ENCODE measurements at places on chromosomes 4 and X. TPM values are rescaled to one million over a fixed set of nuclear protein-coding genes. Genes with fewer than 3 reads are reported as not detected.

DNA sequence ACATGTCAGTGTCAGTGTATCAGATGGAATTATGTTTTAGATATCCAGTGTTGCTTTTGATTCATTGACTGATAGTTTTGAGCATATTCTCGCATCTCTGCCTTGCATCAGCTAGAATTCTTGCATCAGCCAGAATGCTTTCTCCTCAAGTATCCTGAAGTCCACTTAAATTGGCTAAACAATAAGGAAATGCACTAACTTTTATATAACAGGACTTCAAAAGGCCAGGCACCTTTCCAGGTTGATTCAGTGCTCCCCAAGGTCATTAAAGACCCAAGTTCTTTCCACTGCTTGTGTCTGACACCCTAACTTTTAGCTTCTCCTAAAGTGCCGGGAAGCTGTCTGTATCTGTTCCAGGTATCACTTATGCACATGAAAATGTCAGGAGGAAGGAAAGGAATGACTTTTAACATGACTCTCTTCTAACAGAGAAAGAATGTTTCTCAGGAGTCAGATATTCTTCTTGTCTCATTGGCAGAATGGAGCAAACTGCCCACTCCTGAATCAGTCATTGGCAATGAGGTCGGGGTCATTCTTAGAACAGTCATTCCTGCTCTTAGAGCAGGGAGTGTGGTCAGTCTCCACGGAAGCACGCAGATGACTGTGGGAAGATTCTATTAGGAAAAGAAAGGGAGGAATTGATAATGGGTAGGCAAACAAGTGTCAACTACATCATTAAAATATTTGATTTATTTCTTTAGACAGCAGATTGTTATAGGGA, 92.9 kb upstream of the TLL1 start:
- H3K27ac ChIP-seq, result no peak overlapping the region
- no peaks in the 10 kb centered on the region for H3K36me3 ChIP-seq
- H3K4me1 ChIP-seq, result peaks cover 5% of the 10 kb centered on the region
- no peak for DNase-seq

- no peaks in the 10 kb centered on the region for H3K27me3 ChIP-seq
- H3K4me1 ChIP-seq, result no peaks in the 10 kb centered on the region
- no peak overlapping the region for H3K27ac ChIP-seq
- H3K36me3 ChIP-seq, result no peaks in the 10 kb centered on the region
Observed at GRCh38 chr4:183321079-183321478, 1.0 kb upstream of the CLDN22 start.

DNA sequence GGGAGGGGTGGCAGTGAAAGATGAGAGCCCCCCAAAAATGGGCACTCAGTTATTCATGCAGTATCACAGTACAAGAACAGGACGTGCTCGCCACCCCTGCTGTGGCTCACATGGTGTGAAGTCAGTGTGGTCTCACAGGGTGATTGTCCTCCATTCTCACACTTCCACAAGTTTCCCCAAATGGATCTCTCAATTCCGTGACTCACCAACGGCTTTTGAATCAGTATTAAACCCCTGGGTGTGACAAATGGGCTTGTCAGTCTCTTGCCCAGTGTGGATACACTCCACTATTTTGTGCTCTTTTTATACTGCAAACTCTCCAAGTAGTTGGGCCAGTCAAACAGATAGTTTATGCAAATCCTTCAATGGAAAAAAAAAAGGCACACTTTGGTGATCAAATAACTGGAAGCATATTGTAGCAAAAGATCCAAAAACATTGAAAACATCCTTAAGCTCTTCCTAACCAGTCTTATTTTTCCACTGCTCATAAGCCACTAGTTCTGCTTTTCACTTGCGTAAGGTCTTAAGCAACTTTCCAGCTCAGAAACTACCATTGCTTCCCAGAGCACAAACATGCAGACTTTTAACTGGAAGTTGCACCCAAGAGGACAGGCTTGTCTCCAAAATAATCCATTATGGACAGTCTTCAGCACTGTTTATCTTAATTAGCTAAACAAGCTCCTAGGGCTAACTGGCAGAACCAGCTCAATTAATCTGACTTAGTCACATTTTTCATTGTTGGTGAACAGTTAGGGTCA, 365.7 kb downstream of the PPP3CA start:
- H3K36me3 ChIP-seq, result no peaks in the 10 kb centered on the region
- no peaks in the 10 kb centered on the region for H3K4me1 ChIP-seq
- DNase-seq, result no peak
- H3K27me3 ChIP-seq, result no peaks in the 10 kb centered on the region
- H3K27ac ChIP-seq, result no peak overlapping the region
- H3K4me3 ChIP-seq, result no peak overlapping the region

The SRPK3 gene
- 0.62 TPM for total RNA-seq

The PCDH7 gene
- 2.8 TPM for total RNA-seq

The ZNF141 gene
- 30.0 TPM for total RNA-seq

- H3K27ac ChIP-seq, result peak overlapping the region; percentile 44
- no peaks in the 10 kb centered on the region for H3K36me3 ChIP-seq
- no peaks in the 10 kb centered on the region for H3K27me3 ChIP-seq
- H3K4me3 ChIP-seq, result no peak overlapping the region
Observed at GRCh38 chrX:103626855-103627254, 1.9 kb upstream of the TCEAL1 start.

DNA sequence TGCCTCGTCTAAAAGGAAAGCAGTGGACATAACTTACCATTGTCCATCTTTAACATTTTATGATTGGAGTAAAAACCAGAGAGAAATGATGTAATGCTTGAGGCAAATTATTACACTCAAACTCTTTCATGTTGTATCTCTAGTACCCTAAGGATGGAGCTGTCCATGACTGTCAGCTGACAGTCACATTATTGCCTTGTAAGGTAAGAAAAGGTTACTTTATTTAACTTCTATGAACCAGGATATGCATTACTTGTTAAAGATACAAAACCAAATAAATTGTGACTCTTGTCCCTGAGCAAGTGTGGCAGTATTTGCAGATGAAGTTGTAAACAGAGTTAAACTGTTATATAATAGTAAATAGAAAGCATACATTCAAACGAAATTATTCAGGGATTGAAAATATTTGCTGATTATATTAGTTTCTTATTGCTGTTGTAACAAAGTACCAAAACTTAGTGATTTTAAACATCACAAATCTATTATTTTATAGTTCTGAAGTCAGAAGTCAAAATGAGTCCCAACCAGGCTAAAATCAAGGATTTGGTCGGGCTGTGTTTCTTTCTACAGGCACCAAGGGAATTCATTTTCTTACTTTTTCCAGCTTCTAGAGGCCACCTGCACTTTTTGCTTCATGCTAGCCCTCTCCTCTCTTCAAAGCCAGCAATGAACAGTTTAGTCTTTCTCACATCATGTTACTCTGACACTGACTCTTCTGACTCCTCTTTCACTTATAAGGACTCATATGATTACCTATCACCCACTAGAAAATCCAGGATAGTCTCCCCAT, 113.8 kb downstream of the CEP44 start:
- no peak overlapping the region for H3K27ac ChIP-seq
- H3K4me1 ChIP-seq, result no peaks in the 10 kb centered on the region
- H3K36me3 ChIP-seq, result no peaks in the 10 kb centered on the region
- H3K4me3 ChIP-seq, result no peak overlapping the region

The SUPT20HL1 gene
- 1.5 TPM for total RNA-seq

GRCh38 chr4:16573739-16574138, 324.7 kb downstream of the LDB2 start:
- H3K27me3 ChIP-seq, result no peaks in the 10 kb centered on the region
- H3K4me1 ChIP-seq, result peaks cover 13% of the 10 kb centered on the region
- DNase-seq, result peak; percentile 49
- H3K27ac ChIP-seq, result no peak overlapping the region

GRCh38 chr4:145075742-145076468, 22.1 kb downstream of the ANAPC10 start:
- H3K36me3 ChIP-seq, result no peaks in the 10 kb centered on the region
- H3K4me3 ChIP-seq, result no peak overlapping the region
- DNase-seq, result no peak
- no peaks in the 10 kb centered on the region for H3K4me1 ChIP-seq
- no peaks in the 10 kb centered on the region for H3K27me3 ChIP-seq
- H3K27ac ChIP-seq, result no peak overlapping the region

DNA sequence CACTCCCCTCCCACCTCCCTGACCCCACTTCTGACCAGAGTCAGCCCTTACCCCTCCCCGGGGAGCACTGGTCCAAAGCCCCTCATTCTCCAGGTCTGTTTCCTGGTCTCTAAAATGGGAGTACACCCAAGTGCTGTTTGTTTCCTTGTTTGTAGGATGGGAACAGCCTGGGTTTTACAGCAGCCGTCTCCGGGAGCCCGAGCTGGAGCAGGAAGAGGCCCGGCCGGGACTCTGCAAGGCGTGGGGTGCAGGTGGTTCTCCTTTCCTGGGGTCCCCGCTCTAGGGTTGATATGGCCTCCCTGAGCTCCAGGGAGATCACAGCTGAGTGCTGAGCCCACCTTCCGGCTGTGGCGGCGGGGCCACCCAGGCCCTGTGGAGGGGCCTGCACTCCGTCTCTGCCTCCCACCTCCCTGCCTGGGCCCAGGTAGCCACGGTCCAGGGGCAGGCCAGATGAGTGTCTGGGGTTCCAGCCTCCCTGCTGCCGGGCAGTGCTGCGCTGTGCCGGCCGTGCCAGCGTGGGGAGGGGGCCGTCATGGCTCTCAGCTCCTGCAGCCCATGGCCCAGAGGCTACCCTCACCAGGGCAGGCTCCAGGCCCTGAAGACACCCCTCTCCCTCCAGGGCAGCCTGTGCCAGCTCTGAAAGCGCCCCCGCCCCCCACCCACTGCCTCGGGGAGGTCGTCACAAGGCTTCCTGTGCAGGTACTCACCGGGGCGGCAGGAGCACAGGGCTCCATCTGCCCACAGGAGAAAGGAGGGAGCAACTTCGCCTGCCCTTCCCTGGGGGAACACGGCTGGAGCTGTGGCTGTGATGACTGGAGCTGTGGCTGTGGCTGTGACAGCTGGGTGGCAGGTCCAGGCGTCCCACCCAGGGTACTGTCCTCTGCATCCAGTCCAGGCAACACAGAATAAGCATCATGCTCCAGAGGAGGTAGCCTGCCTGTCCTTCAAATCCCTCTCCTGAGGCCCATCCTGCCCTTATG, 98.8 kb downstream of the ADRA2C start:
- no peaks in the 10 kb centered on the region for H3K4me1 ChIP-seq
- H3K27me3 ChIP-seq, result no peaks in the 10 kb centered on the region
- no peak overlapping the region for H3K4me3 ChIP-seq
- no peaks in the 10 kb centered on the region for H3K36me3 ChIP-seq

DNA sequence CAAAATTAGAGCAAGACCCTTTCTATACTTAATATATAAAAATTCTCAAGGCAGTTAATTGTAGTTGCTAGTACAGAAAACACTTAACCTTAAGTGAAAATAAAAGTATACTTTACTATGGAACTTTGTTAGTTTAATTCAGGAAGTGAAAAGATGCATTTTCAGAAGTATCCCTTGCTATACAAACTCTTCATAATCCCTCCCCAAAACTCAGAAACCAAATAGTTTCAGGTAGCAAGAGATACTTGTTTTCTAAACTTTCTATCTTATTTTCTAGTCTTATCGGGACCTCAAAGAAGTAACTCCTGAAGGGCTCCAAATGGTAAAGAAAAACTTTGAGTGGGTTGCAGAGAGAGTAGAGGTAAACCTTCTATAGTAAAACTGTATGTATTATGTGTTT, 14.3 kb downstream of the PAICS start:
- no peaks in the 10 kb centered on the region for H3K36me3 ChIP-seq
- no peaks in the 10 kb centered on the region for H3K27me3 ChIP-seq
- DNase-seq, result no peak

GRCh38 chr4:152938237-152938947, 2.3 kb downstream of the FHDC1 start:
- peaks cover 4% of the 10 kb centered on the region for H3K4me1 ChIP-seq
- no peak overlapping the region for H3K27ac ChIP-seq
- H3K36me3 ChIP-seq, result no peaks in the 10 kb centered on the region
- peak overlapping the region; percentile 60 for H3K4me3 ChIP-seq
- no peaks in the 10 kb centered on the region for H3K27me3 ChIP-seq
- peak; percentile 24 for DNase-seq

DNA sequence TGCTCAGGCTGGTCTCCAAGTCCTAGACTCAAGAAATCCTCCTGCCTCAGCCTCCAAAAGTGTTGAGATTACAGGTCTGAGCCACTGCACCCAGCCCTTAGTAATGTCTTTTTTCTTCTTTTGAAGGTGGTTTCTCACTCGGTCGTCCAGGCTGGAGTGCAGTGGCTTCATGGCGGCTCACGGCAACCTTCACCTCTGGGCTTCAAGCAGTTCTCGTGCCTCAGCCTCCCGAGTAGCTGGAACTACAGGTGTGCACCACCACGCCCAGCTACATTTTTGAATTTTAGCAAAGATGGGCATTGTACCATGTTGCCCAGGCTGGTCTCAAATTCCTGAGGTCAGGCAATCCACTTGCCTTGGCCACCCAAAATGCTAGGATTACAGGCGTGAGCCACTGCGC, 32.3 kb upstream of the ASMTL start:
- no peaks in the 10 kb centered on the region for H3K27me3 ChIP-seq
- H3K4me3 ChIP-seq, result no peak overlapping the region

The ADH1A gene
- 0.31 TPM for total RNA-seq

- H3K27ac ChIP-seq, result no peak overlapping the region
- DNase-seq, result no peak
- H3K27me3 ChIP-seq, result no peaks in the 10 kb centered on the region
Observed at GRCh38 chrX:56792270-56793111, 63.4 kb downstream of the NBDY start.

GRCh38 chr4:39324446-39324845, 41.7 kb downstream of the RFC1 start:
- H3K36me3 ChIP-seq, result no peaks in the 10 kb centered on the region
- H3K27ac ChIP-seq, result peak overlapping the region; percentile 27
- H3K27me3 ChIP-seq, result no peaks in the 10 kb centered on the region
- no peak for DNase-seq
- H3K4me1 ChIP-seq, result peaks cover 7% of the 10 kb centered on the region
- H3K4me3 ChIP-seq, result no peak overlapping the region

- no peak overlapping the region for H3K27ac ChIP-seq
- H3K4me3 ChIP-seq, result no peak overlapping the region
- H3K36me3 ChIP-seq, result no peaks in the 10 kb centered on the region
- DNase-seq, result no peak
- no peaks in the 10 kb centered on the region for H3K27me3 ChIP-seq
- H3K4me1 ChIP-seq, result no peaks in the 10 kb centered on the region
Observed at GRCh38 chrX:7083468-7084396, 63.8 kb upstream of the STS start.

- H3K27ac ChIP-seq, result no peak overlapping the region
- H3K27me3 ChIP-seq, result no peaks in the 10 kb centered on the region
- no peak overlapping the region for H3K4me3 ChIP-seq
Observed at GRCh38 chr4:1359144-1359501, 12.1 kb downstream of the UVSSA start.

DNA sequence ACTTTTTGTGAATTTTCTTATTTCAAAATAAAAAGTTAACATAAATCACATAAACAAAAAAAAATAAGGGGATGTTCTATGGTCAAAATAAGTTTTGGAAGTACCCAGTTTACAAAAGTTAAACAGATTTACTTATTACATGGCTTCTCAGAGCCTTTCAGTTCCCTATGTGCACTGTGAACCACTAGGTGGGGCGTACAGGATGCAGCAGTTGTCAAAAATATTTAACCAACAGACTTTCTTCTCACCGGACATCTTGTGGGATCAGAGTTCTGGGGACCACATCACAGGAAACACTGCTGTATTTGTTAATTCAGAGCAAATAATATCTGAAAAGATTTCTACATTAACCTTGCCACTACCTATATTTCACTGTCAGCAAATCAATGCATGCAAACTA, 74.1 kb downstream of the SMARCA1 start:
- DNase-seq, result no peak
- no peaks in the 10 kb centered on the region for H3K27me3 ChIP-seq

The TEX11 gene
- 17.0 TPM for total RNA-seq

The BGN gene
- 42.3 TPM for total RNA-seq

Data from testis (tissue), 5 donors.